ENCODE measurements at places on chromosomes 13 and 19.

DNA sequence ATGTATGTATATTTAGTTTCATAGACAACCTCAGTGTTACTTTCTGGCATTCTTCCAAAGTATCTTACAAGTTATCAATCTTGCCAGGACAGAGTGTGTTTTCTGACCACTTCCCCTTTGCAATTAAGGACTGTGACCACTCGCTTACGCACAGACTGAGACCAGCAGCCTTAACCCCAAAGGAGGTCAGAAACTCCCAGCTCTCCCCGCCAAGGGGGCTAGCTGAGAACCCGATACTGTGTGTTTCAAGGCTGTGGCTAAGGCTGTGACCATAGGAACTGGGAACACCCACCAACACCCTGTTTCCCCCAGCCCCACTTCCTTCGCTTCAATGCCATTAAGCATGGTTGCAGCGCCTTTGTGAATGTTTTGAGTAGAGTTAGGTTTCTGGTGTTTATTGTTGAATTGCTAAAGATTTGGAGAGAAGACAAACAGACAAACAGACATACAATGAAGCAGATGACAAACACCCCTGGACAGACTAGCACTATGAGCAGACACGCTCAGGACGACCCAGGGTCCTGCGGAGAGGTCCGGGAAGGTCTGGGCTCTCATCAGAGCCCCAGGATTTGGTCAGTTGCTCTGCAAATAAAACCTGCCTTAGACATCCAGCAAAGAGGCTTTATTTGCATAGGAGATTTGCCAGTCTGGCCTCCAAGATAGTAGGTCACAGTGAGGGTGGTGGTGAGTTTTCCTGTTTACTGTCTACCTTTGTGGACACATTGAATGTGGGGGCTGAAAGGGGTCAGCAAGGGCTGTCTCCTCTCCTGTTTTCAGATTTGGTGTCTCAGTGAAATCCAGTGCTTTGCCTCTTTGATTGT, 25.0 kb upstream of the TNFSF11 start:
- peak; percentile 29 for DNase-seq

- no peak for DNase-seq
Observed at GRCh38 chr13:85528491-85529217, 270.6 kb downstream of the SLITRK6 start.

GRCh38 chr13:26707122-26708006, 53.2 kb downstream of the GPR12 start:
- DNase-seq, result peak; percentile 62

- no peak for DNase-seq
Observed at GRCh38 chr13:24921003-24921402, 157.0 kb downstream of the RNF17 start.

DNA sequence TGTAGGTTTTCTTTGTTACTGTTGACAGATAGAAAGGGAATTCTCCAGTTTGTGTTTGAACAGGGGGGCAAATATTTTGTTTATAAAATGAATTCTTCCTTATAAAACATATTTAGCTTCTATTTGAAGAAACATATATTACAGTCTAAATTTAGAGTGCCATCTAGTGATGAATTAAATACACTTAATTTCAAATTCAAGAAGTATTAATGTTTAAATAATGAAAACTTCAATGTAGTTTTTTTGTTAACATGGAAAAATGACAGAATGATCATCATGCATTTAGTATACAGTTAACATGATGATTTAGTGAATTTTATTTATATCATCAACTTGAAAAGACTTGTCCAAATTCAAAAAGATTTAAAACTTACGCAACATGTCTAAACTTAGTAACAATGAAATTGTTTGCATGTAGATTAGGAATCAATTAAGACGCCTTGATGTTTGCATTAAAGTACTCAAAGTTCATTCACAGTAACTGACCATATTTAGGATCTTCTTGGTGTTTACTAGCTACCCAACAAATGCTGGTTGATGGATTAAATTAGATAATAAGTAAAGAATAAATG, 765.9 kb upstream of the SLITRK1 start:
- no peak for DNase-seq

- DNase-seq, result no peak
Observed at GRCh38 chr19:35990771-35991730, 3.9 kb upstream of the SDHAF1 start.

- no peak for DNase-seq
Observed at GRCh38 chr13:63085851-63086250, 1670.2 kb upstream of the PCDH20 start.

DNA sequence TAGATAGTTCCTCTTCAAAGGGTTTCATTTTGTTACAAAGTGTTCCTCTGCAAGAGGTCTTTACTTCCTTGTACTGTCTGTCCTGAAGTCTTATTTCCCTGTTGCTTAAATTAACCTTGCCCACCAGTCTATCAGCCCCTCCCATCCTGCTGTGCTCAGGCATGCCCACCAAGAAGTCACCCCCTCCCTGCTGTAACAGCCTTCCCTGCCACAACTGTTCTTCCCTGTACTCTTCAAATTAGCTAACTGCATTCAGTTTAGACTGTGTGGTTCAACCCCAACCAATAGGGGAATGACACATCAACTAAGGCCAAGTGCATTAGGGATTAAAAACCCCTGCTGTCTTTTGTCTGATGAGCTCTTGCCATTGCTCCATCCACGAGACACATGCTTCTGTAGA, 34.4 kb upstream of the ZNF562 start:
- peak; percentile 2 for DNase-seq

DNA sequence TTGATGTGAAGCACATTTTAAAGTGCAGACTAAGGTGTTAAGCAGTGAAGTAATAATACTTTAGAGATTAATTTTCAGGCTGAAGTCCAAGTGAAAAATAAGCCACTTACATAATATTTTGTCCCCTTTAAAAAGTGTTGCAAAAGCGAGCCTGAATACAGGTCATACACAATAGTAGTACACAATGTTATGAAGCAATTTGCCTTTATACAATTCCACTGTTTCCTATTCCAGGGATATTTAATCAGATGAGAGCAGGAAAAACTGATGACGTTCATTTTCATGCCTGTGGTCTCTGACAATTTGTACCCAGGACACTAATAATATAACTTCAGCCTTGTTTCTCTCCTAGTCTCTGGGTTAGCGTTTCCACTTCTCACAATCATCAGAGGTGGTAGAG, 916.7 kb downstream of the PCDH9 start:
- no peak for DNase-seq

DNA sequence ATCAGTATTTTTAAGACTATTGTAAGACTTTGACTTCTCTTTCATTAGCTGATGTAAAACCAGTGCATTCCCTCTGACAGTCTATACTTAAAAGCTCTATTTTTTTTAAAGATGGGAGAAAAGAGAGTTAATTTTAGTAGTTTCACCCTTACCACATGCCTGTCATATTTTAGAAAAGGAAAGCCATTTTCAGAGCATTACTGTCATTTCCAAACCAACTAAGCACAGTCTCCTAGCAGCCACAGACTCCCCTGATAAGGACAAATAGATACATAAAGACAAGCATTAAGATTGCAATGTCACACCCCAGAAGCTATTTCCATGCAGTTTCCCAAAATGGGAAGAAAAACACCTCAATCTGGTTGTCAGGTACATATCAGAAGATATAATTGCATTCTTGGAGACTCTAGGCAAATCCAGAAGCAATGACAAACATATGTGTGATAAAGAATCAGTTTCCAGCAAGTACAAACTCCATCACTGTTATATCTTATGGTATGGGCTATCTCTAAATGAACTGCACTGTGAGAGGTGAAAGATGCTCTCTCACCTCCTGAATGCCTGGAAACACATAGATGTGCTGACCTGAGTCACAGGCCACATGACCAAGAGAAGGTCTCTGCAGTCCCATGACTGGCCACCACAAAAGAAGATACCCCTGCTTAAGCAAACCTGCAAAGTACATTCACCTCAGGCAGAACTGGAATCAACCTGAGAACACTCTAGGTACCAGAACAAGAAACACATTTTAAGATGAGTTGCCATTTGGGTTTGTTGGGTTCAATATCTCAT, 303.3 kb downstream of the POU4F1 start:
- no peak for DNase-seq

GRCh38 chr13:33188093-33188882, 97.3 kb downstream of the STARD13 start:
- DNase-seq, result no peak

GRCh38 chr13:50711996-50712395, 131.5 kb downstream of the DLEU7 start:
- no peak for DNase-seq

- DNase-seq, result no peak
Observed at GRCh38 chr19:56134654-56134921, 6.5 kb upstream of the ZNF444 start.

DNA sequence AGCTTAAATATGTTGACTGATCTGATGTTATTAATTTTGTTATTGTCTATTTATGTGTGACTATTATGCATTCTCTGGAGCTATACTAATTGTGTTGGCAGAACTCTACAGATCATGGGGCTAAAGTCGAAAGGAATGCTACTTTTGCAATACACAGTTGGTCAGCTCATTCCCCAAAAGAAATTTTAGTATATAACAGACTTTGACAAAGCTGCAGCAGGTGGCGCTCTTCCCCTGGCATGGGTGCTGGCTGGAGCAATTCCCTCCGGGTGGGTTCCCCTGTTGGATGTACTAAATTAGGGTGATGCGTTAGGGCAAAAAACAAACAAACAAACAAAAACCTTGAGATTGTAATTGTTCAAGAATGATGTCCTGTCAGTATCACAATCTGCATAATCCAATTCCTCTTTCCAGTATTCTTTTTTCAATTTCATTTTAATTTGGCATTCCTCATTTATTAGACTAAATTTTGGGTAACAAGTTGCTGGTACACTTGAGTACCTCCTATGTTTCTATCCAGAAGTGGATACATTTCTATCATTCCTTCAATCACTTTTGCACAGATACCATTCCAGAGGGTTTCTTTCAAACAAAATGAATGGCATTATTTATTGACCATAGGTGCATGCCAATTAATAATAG, 322.8 kb upstream of the EDNRB start:
- no peak for DNase-seq

GRCh38 chr13:80454245-80454644, 113.3 kb upstream of the SPRY2 start:
- DNase-seq, result peak; percentile 12

DNA sequence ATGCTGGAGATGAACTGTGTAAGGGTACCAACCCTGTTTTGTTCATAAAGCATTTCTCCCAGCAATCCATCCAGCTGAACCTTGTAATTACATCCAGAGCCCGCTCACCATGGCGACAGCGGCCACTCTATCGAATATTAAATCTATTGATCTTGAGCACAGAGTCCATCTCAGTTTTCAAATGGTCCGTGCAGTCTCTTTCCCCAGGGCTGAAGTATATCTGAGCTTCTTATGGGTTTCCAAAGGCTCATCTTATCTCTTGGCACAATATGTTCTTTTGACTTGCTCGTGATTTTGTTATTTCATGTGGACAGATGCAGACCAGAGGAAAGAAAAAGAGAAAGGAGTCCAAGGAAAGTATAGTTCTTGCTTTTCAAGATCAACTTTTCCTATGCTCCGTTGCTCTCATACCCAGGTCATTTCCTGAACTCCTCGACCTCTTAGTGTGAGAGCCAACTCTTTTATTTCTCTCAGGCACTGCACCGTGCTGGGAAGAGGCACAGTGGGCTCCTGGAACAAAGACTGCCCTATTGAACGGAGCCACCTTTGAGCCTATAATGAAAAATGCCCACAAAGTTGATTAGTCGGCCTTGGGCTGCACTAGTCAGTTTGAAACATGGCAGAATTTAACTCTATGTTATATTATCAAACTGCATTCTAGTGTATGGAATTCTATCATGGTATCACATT, 66.7 kb downstream of the RFC3 start:
- DNase-seq, result no peak

DNA sequence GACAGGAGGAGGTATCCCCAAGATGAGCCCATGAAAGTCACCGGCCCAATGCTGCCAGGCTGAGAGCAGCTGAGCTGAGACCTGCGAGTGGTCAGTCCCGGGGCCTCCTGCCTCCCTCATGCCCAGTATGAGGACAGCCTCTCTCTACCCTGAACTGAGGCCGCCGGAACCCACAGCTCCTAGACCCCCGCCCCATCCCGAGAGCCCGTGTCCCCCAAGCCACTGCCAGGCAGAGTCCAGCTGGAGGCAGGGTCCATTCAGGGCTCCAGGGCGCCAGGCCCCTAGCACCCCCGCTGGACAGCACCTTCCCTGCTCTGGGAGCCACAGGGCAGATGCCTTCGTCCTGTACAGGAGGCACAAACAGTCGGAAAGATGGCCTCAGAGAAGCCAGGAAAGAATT, 38.7 kb downstream of the MLLT1 start:
- no peak for DNase-seq

- no peak for DNase-seq
Observed at GRCh38 chr19:11257846-11258380, 4.4 kb downstream of the DOCK6 start.

GRCh38 chr13:21395953-21396352, 63.1 kb downstream of the ZDHHC20 start:
- peak; percentile 27 for DNase-seq

DNA sequence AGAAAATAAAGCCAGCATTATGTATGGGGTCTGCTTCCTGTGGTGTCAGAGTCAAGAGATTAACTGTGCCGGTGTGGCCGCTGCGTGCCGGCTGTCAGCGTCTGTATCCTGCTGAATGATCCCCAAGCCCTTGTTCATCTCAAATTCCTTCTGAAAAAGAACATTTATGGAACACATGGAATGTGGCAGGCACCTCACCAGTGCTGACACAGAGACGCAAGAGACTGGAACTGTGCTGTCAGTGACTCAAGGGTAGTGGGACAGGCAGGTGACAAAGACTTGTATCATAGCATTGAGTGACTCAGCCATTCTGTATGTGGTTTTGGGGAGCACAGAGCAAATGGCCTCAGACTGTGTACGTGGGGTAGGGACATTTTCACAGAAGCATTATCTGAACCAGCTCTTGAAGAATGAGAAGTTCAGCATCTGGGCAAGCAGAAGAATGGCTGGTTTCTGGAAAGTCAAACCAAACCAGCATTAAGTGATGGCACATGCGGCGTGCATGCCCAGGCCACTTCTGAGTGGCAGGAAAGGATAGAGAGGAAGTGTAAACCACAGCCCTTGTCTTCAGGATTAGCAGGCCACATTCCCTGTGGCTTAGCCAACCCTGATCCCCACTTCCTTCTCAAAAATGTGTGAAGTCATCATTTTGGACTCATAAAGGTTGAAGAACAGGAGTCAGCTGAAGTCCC, 54.0 kb upstream of the IRS2 start:
- no peak for DNase-seq

DNA sequence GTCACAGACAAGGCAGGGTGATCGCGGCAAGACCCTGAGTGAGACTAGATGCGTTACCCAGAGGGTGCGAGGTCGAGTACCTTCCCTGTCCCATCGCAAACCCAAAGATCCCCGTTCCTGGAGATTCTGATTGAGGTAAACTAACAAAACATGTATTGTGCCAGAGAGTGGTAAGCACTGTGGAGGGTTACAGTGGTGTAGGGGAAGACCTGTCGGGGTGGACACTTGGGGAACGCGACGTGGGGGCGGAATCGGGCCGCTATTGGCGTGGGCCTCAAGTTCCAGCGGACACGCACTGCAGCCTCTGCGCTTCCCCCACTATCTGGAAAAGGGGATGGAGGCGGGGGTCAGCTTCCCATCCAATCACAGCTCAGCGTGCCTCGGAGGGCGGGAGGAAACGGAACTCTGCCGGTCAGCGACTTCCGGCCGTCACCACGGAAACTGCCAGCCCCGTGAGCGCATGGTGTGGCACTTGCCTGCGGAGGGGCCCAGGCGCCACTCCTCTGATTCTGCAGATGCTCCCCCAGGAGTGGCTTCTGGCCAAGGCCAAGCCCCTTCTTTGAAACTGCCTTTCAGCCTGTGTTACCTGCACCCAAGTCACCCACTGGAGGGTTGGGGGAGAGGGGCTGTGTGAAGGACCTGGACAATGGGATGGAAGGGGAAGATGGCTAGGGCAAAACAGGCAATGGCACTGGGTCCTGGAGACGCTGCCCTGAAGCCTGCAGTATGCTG, 1.0 kb upstream of the UBE2M start:
- peak; percentile 72 for DNase-seq

Measured in CD4-positive, alpha-beta T cell treated with Interleukin-17A for 1 hour (primary cell).